Myocyte (in vitro differentiated cells): ENCODE measurements at places on chromosomes 16 and 17. TPM values are rescaled to one million over a fixed set of nuclear protein-coding genes. Genes with fewer than 3 reads are reported as not detected.
A peak's percentile ranks its signal among the peaks of the same experiment; 100 is the strongest.

CCDC154 gene
- 0.19 and 0.21 TPM in 2 replicates for total RNA-seq

MGAT5B gene
- total RNA-seq: 0.11 TPM in 1 of 2 replicates, not detected in the other

CLN3 gene
- total RNA-seq: 12.4 and 18.3 TPM in 2 replicates

TBC1D3I gene
- total RNA-seq: 0.13 TPM in 1 of 2 replicates, not detected in the other

AIPL1 gene
- not detected in 2 replicates for total RNA-seq

KRT12 gene
- total RNA-seq: not detected in 2 replicates

ADAT1 gene
- total RNA-seq: 28.9 and 33.4 TPM in 2 replicates

DNA sequence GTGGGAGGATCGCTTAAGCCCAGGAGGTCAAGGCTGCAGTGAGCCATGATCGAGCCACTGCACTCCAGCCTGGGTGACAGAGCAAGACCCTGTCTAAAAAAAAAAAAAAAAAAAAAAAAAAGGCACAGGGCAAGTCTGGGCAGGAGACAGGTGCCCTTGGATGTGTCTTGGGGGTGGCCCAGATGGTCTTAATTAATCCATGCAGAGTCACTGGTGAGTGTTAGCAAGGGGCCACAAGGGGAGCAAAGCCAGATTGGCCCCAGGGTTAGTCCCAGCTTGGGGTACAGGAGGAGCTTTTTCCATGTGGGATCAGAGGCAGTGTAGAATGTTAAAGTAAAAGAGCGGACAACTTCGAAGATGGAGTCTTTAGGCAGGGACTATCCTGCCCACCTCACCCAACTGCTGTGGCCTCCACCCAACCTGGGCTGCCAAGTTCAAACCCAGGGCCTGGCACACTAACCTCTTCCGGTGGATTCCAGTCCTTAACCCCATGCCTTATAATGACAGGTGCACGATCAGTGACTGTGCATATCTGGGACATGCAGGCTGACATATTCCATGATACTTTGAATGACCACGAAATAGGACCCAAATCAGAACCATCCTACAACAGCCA lies 32.2 kb upstream of the MFSD6L start:
- DNase-seq: no peak

- DNase-seq: no peak
Measured at GRCh38 chr17:65583921-65584603, 22.6 kb upstream of the AXIN2 start.

DNA sequence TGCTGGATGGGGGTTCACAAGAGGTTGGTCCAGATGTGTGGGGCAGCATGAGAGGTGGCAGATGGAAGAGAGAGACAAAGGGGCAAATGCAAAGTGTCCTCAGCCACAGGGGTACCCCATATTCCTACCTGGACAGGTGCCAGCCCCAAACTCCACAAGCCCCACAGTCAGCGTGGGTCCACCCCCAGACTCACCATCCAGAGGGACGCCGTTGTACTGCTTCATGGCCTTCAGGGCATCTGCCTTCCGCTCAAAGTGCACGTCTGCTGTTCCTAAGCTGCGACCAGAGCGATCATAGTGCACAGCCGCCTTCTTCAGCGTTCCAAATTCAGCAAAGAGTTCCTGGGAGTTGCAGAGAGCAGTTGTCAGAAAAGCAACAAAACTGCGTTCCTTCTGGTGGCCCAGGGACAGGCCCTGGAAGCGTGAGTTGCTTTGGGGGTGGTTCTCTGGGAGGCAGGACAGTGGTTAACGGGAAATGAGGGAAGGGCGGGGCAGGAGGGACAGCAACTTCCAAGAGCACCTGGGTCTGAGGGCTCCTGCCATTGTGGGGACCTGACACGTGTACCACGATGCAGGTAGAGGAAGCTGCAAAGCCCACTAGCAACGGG lies 2.3 kb downstream of the ALYREF start:
- DNase-seq: no peak

DNA sequence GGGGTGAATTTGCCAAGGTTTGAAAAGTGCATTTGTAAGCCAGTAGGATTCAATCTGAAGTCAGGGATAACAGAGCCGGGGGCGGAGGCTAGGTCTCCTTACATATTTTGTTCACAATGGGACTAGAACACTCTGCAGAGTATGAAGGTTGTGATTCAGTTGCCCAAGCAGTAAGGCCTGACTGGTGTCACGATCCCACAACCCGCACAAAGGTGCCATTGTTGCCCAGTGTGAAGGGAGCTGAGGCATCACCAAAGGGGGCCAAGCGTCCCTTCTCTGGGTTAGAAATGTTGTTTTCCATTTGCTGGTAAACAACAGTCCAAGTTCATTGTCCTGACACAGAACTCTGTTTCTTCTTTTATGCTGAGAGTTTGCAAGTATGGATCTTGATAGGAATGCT lies 471.8 kb downstream of the MAF start:
- DNase-seq: no peak

GRCh38 chr16:67244387-67245185 lies 2.7 kb downstream of the FHOD1 start:
- DNase-seq: peak; percentile 98
